Aorta (tissue), 5 donors: ENCODE measurements at places on chromosomes 6 and 20.
A peak's percentile ranks its signal among the peaks of the same experiment; 100 is the strongest.

GRCh38 chr20:33095249-33095648 is 15.8 kb downstream of the BPIFB4 start:
- no peak for DNase-seq

DNA sequence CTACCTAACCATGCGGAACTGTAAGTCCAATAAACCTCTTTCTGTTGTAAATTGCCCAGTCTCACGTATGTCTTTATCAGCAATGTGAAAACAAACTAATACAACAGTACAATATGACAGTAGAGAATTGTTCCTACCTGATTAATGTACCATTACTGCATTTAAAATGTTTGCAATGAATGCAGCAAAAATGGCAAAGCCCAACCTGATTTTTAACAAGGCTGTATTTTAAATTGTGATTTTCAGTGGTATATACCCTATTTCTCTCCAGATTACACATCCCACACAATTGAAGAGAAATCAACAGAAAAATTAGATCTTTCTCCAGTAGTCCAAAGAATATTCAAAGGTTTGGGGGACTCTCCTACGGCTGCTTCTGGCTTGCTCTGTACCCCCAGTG is 3.3 kb upstream of the PCSK2 start:
- DNase-seq = no peak

- peak; percentile 30 for DNase-seq
Measured at GRCh38 chr20:17646961-17647301, 35.1 kb downstream of the RRBP1 start.

GRCh38 chr6:110708295-110708950 is 106.8 kb downstream of the CDK19 start:
- DNase-seq = no peak

DNA sequence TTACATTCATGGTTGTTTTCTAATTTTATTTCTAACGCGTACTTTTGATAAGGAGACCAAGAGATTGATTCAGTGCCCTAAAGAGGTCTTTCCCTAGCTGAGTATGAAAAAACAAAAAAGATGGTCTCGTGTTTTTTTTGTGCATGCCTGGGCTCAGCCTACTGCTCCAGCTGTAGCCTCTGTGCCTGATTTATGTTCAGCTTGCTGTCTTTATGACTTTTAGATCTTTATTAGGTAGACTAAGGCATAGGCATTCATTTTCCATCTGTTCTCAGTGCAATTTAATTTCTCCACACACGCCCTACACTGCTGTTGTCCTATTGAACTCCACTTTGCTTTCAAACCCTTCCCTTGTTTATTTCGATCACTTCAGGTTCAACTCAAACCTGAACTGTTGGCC is 56.5 kb downstream of the OPRM1 start:
- no peak for DNase-seq

GRCh38 chr6:170089963-170090362 is 200.9 kb downstream of the DLL1 start:
- DNase-seq = peak; percentile 35

DNA sequence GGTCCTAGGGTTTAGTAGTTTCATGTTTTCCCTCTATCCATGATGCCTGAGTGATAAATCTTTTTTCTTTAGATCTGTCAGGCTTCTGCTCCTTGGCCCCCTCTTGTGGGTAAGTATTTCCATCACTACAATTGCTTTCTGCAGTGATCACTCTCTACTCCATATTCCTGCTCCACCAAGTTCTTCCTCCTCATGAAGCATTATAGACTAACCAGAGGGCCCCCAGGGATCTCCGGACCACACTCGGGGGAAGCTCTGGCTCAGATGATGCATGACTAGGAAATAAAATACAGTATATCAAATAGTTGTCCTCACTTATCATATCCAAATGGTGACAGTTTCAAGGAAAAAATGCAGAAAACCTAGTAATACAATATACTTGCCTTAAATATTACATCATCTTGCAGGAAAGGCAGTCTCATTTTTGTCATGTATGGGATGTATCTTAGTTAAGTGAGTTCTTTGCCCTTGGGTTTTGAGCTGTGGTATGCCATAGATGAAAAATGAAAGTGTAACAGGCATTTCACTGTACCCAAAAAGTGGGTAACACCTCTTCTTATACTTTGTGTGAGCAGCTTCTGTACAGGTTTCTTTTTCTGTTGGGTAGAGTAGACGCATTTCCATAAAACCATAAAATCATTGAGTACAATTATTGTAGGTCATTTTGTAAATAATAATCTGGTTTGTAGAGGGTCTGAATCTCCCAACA is 200.9 kb upstream of the EYA4 start:
- no peak for DNase-seq

DNA sequence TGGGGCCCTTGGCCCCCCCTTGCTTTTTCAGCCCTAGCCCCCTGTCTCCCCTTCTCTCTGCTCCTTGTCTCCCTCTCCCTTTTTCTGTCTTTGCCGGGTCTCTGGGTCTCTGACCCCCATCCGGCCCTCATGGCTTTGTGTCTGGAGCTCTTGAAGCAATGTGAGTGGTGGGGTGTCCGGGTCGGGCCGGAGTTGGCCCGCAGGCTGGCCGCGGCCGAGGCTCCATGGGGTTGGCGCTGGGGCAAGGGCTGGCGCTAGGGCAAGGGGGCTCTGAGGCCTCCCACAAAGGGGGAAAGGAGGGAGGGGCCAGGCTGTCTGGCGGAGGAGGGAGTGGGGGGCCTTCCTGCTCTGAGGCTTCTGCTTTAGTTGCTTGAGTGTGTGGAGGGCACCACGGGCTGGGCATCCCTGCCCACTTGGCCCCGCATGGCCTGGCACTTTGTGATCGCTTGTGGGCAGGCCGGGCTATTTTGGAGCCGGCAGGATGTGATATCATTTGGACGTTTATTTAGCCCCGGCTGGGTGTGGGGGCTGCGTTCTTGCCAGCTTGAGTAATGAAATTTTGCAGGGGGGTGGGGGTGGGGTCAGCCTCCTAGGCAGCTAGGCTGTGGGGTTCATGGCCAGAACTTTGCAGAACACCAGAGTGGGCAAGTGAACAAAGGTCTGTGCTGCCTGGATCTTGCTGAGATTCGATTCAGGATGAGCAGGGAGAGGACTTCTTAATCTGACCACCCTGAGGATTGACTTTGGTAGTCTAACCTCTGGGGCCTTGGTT is 78.7 kb upstream of the MYL9 start:
- DNase-seq = peak; percentile 88
